ENCODE measurements at places on chromosomes 13 and 19.

- no peak for DNase-seq
Observed at GRCh38 chr13:43631106-43631505, 155.7 kb downstream of the ENOX1 start.

GRCh38 chr13:89401264-89401675 lies 1730.1 kb downstream of the SLITRK5 start:
- no peak for DNase-seq

- peak; percentile 38 for DNase-seq
Observed at GRCh38 chr13:41458761-41459431, 1.5 kb downstream of the RGCC start.

DNA sequence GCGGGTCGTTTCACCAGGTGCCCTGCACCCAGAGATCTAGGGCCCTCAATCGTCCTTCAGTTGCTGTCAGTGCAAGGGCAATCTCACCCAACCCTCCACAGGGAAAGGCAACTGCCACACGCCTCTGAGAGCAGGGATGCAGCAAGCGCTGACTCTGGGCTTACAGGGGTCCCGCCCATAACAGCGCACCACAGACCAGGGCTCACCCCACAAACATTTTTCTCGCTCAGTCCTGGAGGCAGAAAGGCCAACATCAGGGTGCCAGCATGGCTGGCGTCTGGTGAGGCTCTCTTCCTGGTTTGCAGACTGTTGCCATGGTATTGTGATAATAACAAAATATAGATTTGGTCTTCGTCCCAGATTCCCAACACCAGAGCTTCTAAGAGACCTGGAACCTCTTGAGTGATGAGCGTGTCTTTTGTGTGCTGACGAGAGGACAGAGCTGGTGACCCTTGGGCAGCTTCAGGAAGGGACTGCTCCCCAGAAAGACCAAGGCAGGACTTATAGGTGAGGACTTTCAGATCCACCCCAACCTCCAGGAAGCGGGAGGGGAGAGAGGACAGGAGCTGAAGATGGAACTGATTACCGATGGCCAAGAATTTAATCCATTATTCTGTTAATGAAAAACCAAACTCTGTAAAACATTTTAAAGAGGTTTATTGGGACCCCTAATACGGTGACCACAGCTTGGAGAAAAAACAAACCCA lies 51.3 kb downstream of the C13orf46 start:
- DNase-seq, result no peak

DNA sequence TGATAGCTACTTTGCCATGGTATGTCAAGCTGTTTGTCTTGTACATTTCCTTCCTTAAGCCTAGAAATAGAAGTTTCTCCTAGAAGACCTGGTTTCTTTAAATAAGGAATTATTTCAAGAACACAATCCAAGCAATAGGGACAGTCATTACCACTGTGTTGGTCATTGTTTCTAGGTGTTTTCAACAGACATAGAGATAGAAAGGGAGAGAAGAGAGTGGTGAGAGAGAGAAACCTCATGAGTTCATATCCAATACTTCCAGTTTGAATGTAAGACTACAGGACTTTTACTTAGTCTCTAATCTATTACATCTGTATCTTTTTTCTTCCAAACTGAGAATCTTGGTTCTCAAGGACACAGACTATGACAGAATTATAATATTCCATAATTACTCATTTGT lies 245.9 kb upstream of the STARD13 start:
- DNase-seq, result no peak

DNA sequence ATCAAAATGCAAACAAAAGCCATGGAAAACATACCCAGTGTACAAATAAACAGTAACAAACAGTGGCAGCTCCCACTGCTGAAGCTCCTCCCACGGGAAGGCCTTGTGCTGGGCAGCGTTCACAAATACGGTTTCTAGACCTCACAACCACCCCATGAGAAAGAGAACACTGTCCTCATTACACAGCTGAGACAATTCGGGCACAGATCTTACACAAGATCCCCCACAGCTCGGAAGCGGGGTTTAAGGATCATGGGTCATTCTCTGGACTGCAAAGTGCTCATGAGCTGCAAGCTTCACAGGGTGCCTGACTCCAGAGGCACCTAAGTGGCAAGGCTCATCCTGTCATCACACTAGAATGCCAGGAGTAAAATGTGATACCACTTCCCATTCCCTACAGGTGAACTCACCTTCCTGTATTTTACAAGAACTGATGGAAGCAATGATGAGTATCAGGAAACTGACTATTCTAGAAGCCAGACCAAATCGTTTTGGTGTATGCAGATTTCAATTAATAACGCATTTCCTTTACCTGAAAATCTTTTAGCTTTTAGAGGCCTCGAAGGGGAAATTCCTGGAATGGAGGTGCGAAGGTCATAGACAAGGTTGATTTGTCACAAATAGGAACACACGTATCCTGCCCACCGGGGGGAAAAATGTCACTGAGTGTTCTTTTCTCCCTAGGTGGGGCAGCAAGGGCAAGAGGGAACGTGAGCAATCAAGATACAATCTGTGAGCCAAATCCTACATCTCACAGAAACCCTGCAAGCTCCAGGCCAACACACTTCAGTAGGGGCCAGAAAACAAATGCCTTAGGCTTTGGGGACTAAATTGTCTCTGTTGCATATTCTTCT lies 41.2 kb downstream of the STK24 start:
- DNase-seq, result no peak

DNA sequence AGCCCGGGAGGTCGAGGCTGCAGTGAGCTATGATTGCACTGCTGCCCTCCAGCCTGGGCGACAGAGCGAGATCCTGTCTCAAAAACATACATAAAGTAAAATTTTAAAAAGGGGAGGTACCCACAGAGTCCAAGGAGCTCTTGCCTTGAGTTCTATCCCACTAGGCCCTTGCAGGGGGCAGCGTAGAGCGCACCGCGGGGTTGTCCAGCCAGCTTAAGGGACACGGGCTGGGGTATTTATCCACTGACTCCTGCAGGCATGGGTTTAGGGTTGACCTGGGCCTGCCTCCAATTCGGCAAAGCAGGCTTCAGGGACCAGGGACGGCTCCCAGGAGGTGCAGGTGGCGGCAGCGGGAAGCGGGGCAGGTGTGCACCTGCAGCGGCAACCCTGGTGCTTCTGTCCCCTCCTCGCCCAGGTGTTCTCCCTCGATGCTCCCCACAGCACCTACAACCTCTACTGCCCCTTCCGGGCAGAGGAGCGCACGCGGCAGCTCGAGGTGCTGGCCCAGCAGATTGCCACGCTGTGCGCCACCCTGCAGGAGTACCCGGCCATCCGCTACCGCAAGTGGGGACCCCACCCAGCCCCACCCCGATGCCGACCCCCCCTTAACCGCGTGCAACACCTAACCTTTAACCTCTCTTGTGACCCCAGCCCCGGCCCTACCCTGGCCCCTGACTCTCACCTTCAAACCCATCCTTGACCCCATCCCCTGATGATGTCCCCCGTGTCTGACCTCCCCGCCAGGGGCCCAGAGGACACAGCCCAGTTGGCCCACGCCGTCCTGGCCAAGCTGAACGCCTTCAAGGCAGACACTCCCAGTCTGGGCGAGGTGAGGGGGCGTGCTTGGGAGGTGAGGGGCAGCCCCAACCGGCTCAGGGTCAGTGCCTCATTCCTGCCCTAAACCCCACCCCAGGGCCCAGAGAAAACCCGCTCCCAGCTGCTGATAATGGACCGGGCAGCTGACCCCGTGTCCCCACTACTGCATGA lies 4.7 kb downstream of the STXBP2 start:
- DNase-seq, result no peak

Data from HFFc6 (cell line).